Mucosa of descending colon (tissue), 3 donors: ENCODE measurements at places on chromosomes 3 and 15. TPM values are rescaled to one million over a fixed set of nuclear protein-coding genes. Genes with fewer than 3 reads are reported as not detected.

The CHMP2B gene
- total RNA-seq: 90.1 TPM

The SENP8 gene
- total RNA-seq: 2.9 TPM

The NOX5 gene
- total RNA-seq: 0.17 TPM

The CACNA2D3 gene
- total RNA-seq: 0.55 TPM

- no peak for DNase-seq
Observed at GRCh38 chr15:69860321-69860720, 237.4 kb downstream of the TLE3 start.

GRCh38 chr15:99703603-99704443, 29.4 kb downstream of the LYSMD4 start:
- DNase-seq: peak; percentile 22

- no peak for DNase-seq
Observed at GRCh38 chr15:66298803-66299251, 5.5 kb downstream of the DIS3L start.

DNA sequence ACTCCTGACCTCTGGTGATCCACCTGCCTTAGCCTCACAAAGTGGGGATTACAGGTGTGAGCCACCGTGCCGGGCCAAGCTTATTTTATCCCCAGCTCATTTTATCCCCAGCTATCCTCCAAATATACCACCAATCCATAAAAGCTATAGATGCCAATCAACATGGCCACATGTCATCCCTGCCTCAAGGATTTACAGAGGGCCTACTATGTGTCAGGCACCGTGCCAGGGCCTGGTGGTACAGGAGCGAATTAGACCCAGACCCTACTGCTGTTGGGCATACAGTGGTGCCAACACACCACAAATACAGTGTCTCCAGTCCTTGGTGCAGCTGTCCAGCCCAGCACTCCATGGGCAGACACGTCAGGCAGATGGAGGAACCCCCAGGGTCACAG, 73.4 kb downstream of the SCN5A start:
- DNase-seq: no peak

- DNase-seq: no peak
Observed at GRCh38 chr3:151362751-151363174, 21.8 kb downstream of the P2RY12 start.

DNA sequence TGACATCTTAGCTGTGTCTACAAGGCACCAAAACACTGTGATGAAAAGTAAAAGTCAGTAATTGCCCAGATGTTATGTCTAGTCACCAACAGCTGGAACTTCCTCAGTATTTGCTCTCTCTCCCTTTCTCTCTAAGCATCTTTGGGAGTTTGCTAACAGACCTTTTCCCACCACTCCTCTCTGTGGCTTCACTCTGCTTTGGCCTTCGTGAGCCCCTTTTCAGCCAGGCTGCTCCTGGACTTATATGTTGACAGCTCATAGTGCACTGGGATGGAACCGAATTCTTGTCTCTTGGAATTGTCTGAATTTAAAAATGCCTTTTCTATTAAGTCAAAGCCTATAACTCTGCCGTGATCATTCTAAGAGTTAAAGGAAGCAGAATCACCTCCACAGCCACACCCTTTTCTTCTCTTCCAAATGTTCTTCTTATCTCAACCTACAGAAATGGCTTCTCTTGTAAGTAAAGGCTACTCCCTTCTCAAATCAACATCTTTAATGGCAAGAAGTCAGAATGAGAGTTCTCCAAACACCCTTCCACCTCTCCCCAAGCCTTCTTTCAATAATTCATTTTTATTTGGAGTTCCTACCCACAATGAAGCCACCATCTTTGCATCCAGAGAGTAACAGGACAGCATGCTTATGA, 17.2 kb upstream of the FOXP1 start:
- no peak for DNase-seq

- no peak for DNase-seq
Observed at GRCh38 chr3:188900421-188900951, 271.3 kb upstream of the TPRG1 start.

- no peak for DNase-seq
Observed at GRCh38 chr15:71532994-71533393, 277.4 kb upstream of the NR2E3 start.

- DNase-seq: no peak
Observed at GRCh38 chr15:53126144-53126543, 336.0 kb upstream of the ONECUT1 start.

- DNase-seq: no peak
Observed at GRCh38 chr3:71184252-71184651, 399.3 kb downstream of the FOXP1 start.
